ENCODE measurements at places on chromosomes 12 and 14.

GRCh38 chr12:131893605-131894312 is 663 bp upstream of the ULK1 start:
- no peak for DNase-seq

DNA sequence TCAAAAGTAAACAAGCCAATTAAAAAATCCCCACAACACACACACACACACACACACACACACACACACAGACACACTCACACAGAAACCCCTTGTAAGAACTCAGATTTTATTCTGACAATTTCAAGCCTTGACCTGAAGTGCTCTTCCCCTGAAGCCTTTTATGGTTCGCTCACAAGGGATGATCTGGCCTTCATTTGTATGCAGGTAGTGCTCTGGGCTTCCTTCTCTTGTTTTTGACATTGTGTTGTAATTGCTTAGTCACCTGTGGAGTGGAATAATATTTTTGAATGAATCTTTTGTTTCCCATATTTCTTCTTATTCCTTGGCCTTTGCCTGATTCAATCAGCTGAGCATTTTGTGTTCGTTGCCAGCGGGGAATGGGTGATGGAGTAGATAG is 83.3 kb upstream of the CSRP2 start:
- no peak for DNase-seq

DNA sequence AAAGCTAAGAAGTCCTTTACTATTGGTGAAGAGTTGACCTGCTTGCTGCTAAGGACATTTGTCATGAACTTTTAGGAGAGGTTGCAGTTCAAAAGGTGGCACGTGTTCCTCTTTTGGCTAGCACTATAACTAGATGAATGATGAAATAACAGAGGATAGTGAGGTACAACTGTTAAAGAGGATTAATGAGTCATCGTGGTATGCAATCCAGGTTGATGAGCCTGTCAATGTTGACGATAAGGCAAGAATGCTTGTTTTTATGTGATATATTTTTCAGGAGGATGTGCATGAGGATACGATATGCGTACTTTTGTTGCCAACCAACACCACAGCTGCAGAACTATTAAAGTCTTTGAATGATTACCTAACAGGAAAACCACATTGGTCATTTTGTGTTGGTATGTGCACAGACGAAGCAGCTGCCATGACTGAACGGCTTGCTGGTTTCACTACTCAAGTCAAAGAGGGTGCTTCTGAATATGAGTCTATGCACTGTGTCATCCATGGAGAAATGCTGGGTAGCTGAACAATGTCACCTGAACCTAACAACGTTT is 10.6 kb downstream of the CEP128 start:
- no peak for DNase-seq

DNA sequence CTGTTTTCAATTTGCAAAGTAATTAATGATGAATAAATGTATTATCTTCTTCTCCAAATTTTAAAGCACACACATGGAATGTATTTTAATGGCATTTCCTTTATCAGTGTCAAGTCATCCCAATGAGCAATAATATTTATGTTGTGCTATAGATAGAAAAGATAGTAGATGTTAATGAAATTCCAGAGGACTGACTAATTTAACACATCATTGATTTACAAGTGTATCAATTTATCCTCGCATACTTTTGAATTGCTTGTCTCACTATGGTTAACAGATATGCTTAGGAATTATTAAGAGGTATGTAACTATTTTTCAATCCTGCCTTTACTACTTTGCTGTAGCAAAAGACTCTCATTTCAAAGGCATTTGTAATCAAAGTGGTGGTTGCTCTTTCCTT is 842.9 kb downstream of the SLC6A15 start:
- DNase-seq: no peak

- DNase-seq: no peak
Observed at GRCh38 chr14:101476916-101477553, 84.3 kb upstream of the DIO3 start.

GRCh38 chr14:92650581-92651105 is 97.8 kb downstream of the LGMN start:
- no peak for DNase-seq

DNA sequence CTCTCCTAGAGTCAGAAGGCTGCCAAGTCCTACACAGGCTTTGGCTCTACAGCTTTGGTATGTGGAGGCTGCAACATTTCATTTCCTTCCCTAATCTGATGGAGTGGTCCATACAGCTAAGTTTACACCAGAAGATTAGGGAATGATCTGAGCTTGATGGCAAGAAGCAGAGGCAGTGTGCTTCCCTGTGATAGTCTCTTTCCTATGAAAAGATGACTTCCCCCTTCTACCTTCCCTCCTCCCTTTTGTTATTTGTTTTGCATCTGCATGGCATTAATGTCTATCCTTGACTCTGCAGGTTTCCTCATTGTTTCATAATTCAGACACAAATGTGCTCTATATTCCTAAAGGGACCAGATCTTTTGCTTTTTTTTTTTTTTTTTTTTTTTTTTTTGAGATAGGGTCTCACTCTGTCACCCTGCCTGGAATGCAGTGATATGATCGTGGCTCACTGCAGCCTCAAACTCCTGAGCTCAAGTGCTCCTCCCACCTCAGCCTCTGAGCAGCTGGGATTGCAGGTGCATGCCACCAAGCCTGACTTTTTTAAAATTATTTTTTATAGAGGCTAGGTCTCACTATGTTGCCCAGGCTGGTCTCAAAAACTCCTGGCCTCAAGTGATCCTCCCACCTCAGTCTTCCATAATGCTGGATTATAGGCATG is 76.3 kb downstream of the GRIP1 start:
- no peak for DNase-seq

- DNase-seq: no peak
Observed at GRCh38 chr12:124695861-124696260, 128.4 kb upstream of the NCOR2 start.

DNA sequence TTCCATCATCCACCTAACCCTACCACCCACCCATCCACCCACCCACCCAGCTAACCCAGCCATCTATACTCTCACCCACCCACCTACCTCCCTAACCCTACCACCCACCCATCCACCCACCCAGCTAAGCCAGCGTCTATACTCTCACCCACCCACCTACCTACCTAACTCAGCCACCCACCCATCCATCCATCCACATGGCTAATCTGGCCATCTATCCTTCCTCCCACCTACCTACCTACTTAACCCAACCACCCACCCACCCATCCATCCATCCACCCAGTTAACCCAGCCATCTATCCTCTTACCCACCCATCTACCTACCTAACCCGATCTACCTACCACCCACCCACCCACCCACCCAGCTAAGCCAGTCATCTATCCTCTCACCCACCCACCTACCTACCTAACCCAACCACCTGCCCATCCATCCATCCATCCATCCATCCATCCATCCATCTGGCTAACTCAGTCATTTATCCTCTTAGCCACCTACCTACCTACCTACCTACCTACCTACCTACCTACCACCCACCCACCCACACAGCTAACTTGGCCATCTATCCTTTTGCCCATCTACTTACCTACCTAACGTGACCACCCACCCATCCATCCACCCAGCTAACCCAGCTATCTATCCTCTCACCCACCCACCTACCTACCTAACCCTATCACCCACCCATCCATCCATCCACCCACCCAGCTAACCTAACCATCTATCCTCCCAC is 44.1 kb downstream of the RFLNA start:
- DNase-seq: no peak

DNA sequence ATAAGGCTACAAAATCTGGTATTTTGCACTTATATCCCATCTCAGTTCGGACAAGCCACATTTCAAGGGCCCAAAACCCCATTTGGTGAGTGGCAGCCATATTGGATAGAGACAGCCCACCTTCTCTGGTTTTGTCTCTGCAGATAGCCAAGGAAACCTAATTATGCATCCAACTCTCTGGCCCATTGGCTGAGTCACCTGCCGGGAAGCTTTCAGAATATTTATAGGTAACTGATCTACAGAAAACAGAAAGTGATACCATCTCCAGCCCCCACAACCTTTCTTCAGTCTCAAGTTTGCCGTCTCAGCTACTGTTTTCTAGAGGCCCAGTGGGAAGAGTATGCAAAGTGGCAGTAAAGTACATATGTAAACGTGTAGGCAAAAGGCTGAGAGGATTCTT is 33.7 kb upstream of the PPP1CC start:
- DNase-seq: no peak

GRCh38 chr12:32419520-32419960 is 20.2 kb downstream of the FGD4 start:
- DNase-seq: no peak

- DNase-seq: no peak
Observed at GRCh38 chr12:7933255-7933726, 2.7 kb downstream of the SLC2A3 start.

DNA sequence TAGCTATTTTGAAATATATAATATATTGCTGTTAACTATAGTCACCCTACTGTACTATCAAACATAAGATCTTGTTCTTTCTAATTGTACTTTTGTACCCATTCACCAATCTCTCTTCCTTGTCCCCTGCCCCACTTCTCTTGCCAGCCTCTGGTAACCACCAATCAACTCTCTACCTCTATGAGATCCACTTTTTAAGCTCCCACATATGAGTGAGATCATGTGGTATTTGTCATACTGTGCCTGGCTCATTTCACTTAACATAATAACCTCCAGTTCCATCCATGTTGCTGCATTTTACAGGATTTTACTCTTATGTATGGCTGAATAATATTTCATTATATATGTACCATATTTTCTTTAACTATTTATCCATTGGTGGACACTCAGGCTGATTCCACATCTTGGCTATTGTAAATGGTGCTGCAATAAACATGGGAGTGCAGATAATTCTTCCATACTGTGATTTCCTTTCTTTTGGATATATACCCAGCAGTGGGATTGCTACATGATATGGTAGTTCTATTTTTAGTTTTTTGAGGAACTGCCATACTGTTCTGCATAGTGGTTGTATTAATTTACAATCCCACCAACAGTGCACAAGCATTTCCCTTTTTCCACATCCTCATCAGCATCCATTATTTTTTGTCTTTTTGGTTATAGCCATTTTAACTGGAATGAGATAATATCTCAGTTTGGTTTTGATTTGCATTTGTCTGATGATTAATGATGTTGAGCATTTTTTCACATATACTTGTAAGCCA is 33.5 kb upstream of the SPIC start:
- no peak for DNase-seq
